Stimulated activated CD4-positive, alpha-beta T cell treated with anti-CD3 and anti-CD28 coated beads, Interleukin-1b, Interleukin-23, amount 100 ng/mL, for 1 hour (primary cell): ENCODE measurements at places on chromosomes 2 and 18.

GRCh38 chr2:46411985-46412384, 67.4 kb upstream of the TMEM247 start:
- DNase-seq, result no peak

DNA sequence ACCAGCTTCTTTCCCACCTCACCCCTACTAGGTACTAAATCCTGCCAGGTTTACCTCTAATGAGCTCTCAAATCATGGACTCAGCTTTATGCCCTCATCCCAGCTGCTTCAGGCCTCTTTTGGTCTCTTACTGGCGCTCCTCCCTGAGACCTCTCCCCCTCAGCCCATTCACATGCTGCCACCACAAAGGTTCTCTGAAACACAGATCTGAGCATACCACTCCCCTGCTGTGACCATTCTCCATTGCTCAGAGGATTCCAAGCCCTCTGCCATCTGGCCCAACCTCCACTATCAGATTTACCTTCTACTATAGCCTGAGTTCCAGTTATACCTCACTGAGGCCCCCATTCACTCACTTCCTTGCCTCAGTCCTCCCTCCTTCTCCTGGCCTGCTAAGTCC, 174.8 kb downstream of the ANKRD44 start:
- no peak for DNase-seq

- no peak for DNase-seq
Observed at GRCh38 chr2:117942551-117942950, 71.3 kb downstream of the CCDC93 start.

GRCh38 chr2:56263876-56264275, 80.1 kb downstream of the CCDC85A start:
- no peak for DNase-seq

DNA sequence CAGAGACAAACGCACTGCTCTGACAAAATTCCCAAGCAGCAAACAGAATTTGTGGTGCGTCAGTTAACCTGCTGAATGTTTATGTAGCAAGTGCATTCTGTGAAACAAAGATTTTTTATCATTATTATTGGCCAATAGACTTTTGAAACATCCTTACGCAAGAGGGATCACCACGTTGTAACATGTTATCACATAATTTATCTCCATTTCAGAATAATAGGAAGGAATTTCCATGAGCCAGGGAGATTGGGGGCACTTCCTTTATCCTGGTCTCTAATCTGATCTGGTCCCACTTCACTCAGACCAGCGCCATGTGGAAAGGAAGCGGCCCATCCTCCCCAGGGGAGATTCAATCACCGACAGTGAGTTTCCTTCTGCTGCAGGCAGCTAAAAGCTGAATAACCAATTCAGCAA, 166.1 kb downstream of the PID1 start:
- no peak for DNase-seq

DNA sequence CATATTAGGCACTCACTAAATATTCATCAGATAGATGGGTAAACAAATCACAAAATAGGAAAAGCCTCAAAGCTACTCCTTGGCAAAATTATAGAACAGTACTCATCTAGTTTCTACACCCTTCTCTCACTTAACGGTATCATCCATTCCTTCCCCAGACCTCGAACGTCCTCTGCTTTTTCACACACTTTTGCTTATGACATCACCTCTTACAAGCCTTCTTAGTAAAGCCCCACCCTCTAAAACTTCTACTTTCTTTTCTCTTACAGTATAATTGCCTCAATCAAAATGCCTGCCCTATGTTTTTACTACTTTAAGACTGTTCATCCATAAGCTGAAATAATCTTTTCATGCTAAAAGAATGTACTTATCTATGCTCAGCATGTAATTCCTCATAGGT, 8.1 kb downstream of the CHN1 start:
- no peak for DNase-seq

- DNase-seq, result no peak
Observed at GRCh38 chr18:77016936-77017335, 115.6 kb downstream of the MBP start.

- DNase-seq, result no peak
Observed at GRCh38 chr2:167420211-167420610, 531.9 kb downstream of the XIRP2 start.

GRCh38 chr18:12868576-12868975, 15.5 kb downstream of the PTPN2 start:
- no peak for DNase-seq
